Activated CD4-positive, alpha-beta T cell treated with anti-CD3 and anti-CD28 coated beads for 4 hours (primary cell): ENCODE measurements at places on chromosomes 12 and 14.
A peak's percentile ranks its signal among the peaks of the same experiment; 100 is the strongest.

DNA sequence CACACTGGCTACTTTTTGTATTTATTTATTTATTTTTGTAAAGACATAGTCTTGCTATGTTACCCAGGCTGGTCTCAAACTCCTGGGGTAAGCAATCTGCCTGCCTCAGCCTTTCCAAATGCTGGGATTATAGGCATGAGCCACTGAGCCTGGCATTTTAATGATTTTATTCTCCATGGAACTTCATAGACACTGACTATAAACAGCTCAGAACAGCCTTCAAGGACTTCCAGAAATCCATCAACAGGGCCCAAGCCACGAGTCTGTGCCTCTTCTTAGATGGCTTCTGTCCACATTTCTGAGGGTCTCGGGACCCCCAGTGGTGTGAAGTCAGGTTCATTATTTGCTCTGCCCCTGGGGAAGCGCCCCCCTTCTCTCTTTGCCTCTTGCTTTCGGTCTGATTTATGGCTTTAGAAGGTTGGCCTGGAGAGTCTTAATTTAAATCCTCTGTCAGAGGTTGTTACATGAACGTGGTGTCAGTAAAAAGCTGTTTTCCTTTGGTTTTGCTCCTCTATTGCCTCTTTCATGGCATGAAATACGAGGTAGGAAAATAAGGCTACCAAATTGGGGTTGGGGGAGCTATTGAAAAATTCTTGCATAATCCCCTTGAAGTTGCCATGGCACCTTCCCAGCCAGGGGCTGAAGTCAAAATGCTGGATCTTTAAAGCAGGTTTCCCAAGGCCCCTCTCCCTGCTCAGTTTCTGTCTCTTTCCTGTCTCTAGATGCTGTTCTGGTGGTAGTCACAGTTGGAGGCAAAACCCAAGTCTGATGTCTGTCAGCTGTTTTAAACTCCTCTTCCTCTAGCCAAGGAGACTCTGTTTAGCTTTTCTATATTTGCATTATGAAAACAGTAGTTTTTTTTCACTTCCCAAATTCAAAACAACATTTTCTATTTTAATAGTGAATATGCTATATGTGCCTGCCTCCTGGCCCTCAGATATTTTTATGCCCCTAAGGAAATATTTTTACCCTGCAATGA lies 129.4 kb downstream of the SMOC1 start:
- no peak for DNase-seq

DNA sequence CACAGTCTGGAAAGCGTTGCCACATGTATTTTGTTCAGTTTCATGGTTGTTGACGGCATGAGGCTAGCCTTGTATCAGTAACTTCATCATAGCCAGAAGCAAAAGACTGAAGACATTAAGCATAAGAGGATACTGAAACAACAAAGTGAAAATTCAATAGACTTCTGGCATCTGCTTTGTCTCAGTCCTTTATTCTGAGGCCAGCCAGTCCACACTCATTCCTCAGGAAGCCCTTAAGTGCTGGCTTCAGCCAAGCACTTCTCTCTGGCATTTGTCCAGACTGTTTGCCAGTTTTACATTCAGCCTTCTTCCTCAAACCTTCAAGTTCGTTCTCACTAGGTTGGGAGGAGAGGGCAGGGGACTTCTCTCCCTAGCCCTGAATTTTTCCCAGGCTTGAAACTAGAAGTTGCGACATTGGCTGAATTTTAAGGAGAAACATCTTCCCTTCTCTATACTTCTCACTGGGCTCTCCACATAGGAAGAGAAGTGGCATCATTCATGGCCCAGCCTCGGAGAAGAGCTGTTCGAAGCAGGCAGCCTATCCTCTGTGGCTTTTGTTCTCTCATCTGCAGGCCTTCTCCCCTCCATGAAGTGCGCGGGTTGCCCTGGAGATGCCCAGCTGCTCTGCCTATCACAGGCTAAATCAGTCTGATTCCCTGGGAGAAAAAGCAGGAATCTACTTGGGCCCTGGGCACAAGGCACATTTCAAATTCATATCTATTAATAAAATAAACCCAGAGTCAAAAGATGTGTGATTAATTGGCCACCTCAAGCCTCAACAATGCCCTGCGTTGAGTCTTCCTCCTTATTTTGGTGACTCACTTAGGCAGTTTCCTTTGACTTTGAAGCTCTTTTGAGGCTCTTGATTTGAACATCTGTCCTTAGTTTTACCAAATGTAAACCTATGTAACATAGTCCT lies 130.9 kb upstream of the PLEKHA5 start:
- DNase-seq: no peak

DNA sequence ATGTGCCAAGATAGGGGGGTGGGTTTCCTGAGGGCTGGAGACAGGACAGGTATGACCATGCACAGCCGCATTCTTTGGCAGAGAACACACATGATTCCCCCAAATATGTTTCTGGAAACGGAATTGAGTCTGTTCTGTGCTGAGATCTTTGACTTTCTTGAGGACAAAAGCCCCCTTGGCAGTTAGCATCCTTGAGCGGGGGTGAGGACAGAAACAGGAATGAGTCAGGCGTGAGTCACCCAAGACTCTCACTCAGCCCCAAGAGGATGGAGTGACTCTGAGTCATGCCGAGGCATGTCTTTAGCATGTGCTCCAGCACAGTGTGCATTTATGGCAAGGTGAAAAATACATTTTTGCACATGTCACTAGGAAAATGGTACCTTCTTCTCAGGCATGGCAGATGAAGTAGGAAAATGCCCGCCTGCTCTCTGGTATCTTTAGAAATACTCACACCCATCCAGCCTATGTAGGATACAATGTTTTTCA lies 52.1 kb downstream of the DAD1 start:
- peak; percentile 93 for DNase-seq

DNA sequence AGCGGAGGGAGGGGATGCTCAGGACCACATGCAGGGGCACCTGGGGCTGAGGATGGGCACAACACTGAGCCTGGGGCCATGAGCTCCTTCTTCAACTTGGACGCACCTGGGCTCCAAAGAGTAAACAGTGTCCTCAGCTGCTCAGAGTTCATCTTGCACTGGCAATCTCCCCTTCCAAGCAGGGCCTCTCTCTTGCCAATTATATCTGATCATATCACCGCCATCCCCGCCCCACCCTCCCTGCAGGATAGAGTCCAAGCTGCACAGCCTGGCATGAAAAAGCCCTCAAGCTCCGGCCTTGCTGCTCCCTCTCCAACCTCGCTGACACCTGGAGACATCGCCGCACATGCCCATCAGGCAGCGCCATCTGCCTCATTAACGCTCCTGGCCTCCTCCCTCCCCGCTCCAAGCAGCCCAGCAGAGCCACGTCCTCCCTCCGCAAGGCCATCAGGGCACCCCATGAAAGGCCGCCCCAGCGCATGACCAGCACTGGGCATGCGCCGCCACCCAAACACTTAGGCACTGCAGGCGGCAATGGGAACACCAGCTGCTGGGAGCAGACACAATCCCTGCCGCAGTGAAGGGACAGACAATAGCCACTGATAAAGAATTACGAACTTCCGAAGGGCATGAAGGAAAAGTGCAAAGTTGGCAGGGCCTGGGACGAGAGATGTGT lies 88.8 kb downstream of the CHGA start:
- no peak for DNase-seq

DNA sequence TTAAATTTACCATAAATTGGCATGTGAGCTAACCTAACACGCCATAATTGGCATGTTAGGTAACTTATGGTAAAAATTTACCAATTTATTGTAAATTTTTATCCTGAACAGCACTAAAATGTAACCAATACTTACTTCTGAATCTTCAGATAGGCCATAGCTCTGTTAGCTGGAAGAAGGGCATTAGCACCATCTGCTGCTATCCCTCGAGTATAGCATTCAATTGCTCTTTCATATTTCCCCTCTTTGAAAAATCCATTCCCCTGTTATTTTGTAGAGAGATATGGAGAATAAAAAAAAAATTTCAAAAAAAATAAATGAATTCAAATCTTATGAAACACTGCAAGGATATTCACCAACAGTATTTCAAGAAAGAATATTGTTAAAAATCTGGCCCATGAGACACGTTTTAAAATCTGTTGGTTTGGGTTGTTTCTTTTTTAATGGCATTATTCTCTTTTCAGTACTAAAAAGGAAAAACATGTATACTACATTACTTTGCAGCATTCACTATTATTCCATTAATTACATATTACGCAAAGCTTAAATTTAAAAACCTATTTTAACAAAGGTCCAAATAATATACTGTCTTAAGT lies 19.1 kb downstream of the RPAP3 start:
- peak; percentile 22 for DNase-seq

GRCh38 chr12:87274594-87275245 lies 754.5 kb downstream of the C12orf50 start:
- DNase-seq: no peak

DNA sequence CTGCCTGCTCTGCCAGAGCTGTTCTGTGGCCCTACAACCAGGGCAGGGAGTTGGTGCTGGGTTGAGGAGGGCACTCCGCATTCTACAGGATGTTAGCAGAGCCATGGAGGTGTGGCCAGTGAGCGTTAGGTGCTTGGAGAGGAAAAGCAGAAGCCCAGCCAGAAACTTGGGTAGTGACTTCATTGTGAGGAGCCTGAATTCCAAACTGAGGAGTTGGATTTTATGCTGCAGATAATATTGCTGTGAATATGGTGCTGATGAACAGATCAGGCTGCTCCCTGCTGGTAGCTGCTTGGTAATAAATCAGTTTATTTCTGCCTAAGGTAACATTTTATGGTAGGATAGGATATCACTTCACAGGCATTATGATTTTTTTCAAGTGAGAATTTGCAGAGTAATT lies 7.1 kb upstream of the CCDC175 start:
- DNase-seq: no peak

- DNase-seq: peak; percentile 96
Measured at GRCh38 chr14:104768437-104769323, 15.7 kb downstream of the SIVA1 start.

- no peak for DNase-seq
Measured at GRCh38 chr14:42548349-42548748, 941.7 kb downstream of the LRFN5 start.

DNA sequence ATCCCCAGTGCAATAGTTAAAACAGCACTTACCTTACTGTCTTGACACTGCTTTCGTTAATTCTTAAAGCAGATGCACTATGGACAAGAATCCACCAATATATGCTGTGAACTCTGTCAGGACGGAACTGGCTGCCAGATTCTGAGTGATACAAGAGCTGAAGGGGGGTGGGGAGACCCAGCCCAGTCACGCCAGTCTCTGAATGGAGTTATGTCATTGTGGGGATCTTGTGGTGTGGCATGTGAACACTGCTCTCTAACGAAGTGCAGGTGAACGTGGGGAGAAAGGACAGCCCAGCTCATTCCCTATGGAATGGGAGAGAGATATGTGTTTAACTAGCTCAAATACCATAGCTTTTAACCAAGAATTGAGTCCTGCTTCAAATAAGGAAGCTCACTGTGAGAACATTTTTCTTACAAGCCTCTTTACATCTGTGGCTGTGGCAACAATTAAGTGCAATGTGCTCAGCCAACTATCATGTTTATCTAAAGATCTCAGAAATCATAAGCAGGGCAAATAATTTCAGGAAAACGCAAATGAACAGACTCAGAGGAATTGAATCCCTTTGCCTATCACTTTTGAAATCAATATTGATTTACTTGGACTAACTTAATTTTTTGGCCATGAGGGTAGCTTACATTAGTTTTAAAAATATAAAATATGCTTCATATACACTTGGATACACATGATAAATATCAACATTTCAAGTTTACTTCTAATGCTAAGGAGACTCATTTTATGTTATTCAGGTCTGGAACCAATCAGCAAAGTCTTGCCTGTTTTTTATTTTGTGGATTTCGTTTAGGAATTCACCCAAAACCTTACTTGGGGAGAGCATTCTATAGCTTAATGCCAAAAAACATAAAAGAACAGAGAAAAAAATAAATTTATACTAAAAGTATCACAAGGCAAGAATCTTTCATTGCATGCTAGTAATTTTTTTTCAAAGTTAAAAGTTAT lies at the start of gene LUM:
Gene LUM (minus strand): TSS at position 129 of the 960 bp plus-strand sequence. CDS start 2,515 bp downstream, outside the sequence.
- no peak for DNase-seq

- DNase-seq: no peak
Measured at GRCh38 chr12:111152561-111152960, 216.3 kb downstream of the PHETA1 start.

DNA sequence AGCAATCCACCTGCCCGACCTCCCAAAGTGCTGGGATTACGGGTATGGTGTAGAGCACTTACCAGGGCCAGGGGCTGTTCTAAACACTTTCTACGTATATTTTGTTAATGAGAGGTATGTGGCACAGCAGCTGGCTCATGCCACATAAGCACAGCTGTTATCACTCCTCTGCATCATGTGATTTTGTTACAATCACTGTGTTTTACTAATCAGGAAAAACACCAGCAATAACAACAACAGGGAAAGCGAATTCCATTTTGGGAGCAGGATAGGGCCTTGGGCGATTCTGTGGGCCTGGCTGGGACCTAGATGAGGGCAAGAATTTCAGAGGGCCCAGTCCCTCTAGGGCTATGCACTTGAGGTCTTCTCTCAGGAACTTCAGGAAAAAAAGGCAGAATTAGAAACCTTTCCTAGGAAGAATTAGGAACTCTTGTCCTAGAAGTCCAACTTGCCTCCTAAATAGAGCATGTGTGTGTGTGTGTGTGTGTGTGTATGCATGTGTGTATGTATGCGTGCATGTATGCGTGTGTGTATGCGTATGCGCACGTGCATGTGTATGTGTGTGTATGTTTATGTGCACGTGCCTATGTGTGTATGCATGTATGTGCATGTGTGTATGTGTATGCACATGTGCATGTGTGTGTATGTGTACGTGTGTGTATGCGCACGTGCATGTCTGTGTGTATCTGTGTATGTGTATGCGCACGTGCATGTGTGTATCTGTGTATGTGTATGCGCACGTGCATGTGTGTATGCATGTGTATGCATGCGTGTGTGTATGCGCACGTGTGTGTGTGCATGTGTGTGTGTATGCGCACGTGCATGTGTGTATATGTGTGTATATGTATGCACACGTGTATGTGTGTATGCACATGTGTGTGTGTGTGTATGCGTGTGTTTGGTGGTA lies 41.8 kb upstream of the CORO1C start:
- DNase-seq: no peak

- no peak for DNase-seq
Measured at GRCh38 chr12:65415826-65416225, 137.3 kb downstream of the MSRB3 start.

DNA sequence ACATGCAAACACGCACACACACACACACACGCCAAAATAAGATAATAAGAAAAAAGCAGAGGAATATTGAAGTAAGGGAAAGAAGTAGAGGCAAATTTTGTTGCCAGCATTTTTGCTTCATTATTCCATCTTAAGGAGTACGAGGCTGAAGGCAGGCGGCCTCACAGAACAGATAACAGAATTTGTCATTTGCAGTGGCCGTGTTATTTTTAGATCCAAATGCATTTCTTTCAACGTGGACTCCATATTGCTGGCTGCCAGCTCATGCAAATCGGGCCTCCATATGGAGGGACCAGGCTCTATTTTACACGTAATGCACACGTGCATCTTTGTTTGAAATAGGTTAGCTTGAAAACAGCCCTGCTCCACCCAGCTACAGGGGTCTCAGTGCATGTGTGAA lies 172.9 kb downstream of the RBM19 start:
- DNase-seq: no peak

- no peak for DNase-seq
Measured at GRCh38 chr12:59768031-59768430, 172.2 kb downstream of the SLC16A7 start.

- DNase-seq: no peak
Measured at GRCh38 chr12:94145191-94145983, 3.0 kb upstream of the PLXNC1 start.
